Fibroblast of the aortic adventitia (primary cell): ENCODE measurements at places on chromosomes 16 and 17. TPM values are rescaled to one million over a fixed set of nuclear protein-coding genes. Genes with fewer than 3 reads are reported as not detected.

Gene ZNF750
- total RNA-seq, result 0.16 TPM in 1 of 2 replicates, not detected in the other

Gene PLXDC1
- total RNA-seq, result 3.1 and 3.3 TPM in 2 replicates

Gene C17orf100
- total RNA-seq, result 0.57 and 0.63 TPM in 2 replicates

Gene KRT17
- 0.57 TPM in 1 of 2 replicates, not detected in the other for total RNA-seq

Gene RAP1GAP2
- total RNA-seq, result 1.5 and 5.0 TPM in 2 replicates

Gene CA5A
- total RNA-seq, result not detected in 2 replicates

Gene ANKRD40CL
- not detected in 2 replicates for total RNA-seq

Gene AXIN2
- total RNA-seq, result 8.0 and 11.1 TPM in 2 replicates

Gene HOXB13
- not detected in 2 replicates for total RNA-seq
